Sciatic nerve (tissue), 2 donors: ENCODE measurements at places on chromosomes 2 and 18.

- DNase-seq: no peak
Observed at GRCh38 chr2:103005393-103005792, 243.6 kb downstream of the TMEM182 start.

DNA sequence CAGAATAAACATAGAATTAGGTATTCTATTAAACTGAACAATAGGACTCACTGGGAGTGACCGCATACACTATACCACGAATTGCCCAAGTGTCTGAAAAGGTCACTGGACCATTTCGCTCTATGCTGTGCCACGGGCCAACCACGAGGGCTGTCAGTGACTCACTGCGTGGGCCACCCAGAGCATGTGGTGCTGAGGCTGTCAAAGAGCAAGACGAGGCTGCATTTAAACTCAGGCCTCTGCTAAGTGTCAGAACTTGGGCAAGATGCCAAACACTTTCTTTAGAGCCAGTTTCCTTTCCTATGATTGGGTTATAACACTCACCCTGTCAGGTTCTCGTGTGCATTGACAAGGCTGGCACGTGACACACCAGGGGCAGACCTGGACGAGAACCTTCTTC lies 97.5 kb downstream of the SH3YL1 start:
- no peak for DNase-seq

- no peak for DNase-seq
Observed at GRCh38 chr2:165024199-165024598, 68.9 kb upstream of the SLC38A11 start.

DNA sequence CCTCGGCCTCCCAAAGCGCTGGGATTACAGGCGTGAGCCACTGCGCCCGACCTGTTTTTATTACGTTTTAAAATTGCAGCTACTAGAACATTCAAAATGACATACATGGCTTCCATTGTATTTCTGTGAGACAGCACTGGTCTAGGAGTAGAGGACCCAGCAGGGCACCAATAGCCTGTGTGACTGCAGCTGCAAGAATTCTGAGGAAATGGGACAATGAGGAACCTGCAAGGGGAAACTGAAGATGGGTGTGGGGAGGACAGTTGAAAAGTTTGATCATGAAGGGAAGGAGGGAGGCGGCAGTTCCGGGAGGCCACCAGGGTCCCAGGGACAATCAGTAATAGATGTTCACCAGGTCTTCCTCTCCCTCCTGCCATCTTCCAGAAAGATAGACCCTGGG lies 13.9 kb upstream of the DNPEP start:
- DNase-seq: no peak

DNA sequence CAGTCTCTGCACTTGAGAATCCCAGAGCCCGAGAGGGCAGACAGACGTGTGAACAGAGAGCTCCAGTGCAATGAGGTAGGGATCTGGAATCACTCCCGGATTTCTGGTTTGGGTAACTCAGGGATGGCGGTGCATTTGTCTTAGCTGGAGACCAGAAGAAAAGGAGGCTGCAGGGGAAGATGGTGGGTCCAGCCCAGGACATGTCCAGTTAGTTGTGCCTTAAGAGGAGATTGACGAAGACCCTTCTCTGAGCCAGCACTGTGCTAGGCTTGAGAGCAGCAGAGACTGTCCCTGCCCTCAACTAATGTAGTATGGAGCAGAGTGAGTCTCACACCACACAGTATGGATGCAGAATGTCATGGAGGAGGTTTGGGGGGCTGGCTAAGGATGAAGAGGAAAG lies 150.6 kb upstream of the COPS8 start:
- no peak for DNase-seq
